H1 (cell line): ENCODE measurements at places on chromosomes 12 and 14.

DNA sequence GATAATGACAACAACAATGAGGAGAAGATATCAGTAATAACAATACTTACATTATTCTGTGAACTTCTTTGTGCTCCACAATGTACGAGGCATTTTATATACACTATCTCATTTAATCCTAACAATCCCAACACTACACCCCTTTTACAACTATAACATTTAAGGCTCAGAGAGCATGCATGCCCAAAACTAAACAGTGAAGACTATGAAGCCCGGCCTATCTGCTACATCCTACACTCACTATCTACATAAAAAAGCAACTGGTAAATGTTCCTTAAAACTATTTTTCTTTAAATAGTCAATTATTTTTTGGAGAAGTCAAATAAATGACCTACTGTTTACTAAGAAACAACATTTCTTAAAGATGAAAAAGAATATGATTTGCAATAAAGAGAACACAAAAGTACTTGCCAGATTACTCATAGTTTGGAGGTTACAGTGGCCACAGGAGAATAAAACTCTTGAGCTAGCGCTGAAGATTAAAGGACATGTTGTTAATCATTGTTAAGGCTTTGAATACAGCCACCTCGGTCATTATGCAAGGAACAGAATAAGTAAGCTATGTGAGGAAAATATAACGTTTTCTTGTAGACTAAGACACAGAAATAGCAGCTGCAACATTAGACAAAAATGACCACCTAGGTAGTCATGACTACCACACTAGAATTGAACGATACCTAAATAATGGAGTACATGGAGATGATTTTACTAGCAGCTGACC is 56.7 kb downstream of the EPS8 start:
- H3K4me1 ChIP-seq, result no peaks in the 10 kb centered on the region
- DNase-seq, result no peak
- H3K4me3 ChIP-seq, result no peak overlapping the region
- H3K36me3 ChIP-seq, result no peaks in the 10 kb centered on the region
- no peak overlapping the region for H3K27ac ChIP-seq

DNA sequence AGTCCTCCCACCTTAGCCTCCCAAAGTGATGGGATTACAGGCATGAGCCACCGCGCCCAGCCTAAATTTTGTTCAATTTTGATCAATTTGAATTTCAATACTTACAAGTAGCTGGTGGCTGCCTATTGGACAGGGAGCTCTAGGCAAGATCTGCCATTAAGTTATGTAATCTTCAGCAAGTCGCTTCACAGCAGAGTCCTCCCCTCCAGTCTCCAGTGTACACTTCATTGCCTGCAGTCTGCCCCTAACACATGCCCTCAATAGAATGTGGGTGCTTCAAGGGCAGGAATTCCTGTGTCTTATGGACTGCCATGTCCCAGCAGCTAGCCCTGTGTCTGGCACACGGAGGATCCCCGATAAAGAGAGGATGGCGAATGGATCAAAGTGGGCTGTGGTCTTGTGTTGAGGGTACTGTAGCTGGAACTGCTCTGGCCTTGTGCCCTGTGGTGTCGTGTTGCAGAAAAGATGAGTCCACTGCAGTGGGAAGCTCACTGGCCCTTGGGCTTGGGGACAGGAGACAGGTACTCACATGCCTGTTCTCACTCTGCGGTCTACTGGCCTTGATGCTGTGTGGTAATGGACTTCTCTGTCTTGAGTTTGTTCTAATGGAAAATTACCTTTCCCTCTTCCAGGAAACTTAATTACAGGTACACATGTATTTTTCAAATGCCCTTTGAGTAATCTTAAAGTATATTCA is 67.6 kb downstream of the TECPR2 start:
- no peaks in the 10 kb centered on the region for H3K4me1 ChIP-seq
- H3K36me3 ChIP-seq, result no peaks in the 10 kb centered on the region
- H3K4me3 ChIP-seq, result no peak overlapping the region
- no peaks in the 10 kb centered on the region for H3K27me3 ChIP-seq
- H3K27ac ChIP-seq, result no peak overlapping the region
- DNase-seq, result no peak

DNA sequence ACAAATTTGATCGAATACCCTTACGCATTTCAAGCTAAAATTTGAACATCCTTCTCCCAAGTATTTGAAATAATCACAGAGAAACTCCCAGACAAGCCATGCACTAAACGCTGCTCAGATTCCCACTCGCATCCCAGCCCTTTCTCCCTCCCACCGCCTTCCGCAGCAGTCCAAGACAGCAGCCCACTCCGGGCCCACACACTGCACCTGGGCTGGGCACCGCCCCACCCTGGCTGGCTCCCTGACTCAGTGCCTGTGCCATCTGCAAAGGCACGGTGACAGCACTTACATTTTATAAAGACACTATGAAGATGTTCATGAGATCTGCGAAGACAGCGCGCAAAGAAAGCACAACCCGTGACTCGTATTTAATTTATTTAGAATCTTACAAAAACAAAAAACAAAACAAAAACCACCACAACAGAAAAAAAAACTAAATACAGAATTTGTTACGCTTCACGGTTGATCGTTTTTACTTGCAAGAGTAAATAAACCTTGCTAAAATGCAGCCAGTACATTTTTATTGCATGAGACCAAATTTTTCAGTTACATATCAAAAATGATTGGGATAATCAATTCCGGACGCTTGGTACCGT is 17.2 kb upstream of the CDK2AP1 start:
- peaks cover 27% of the 10 kb centered on the region for H3K36me3 ChIP-seq
- H3K27ac ChIP-seq, result no peak overlapping the region
- no peak overlapping the region for H3K4me3 ChIP-seq
- no peaks in the 10 kb centered on the region for H3K27me3 ChIP-seq
- DNase-seq, result no peak

DNA sequence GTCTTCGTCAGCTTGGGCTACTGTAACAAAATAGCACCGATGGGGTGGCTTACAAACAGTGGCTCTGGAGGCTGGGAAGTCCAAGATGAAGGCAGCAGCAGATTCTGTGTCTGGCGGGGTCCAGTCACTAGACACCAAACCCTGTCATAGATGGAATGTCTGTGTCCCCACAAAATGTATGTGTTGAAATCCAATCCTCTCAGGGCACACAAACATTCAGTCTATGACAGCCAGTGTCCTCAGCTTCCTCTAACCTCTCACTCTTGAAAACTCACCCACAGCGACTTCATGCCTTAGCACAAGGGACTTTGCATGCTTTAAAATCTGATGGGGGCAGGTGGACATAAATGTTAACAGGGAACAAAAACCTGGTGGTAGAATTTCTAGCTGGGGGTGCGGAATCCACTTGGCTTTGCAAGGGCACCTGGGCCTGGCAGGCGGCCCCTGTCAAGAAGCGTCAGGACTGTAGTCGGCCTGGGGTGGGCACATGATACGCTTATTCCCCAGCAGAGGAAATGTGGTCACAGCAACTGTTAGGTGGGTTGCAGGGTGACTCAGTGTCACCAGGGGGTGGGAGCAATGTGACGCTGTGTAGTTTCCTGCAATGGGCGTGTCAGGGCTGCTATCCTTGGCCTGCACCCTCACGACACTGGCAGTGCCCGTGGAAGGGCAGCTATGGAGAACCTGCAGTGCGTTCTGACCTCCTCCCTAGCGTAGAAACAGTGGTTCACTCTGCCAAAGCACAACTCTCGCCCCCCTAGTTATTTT is 17.7 kb downstream of the RIN3 start:
- DNase-seq, result no peak
- H3K36me3 ChIP-seq, result no peaks in the 10 kb centered on the region
- H3K4me1 ChIP-seq, result no peaks in the 10 kb centered on the region

GRCh38 chr12:3005736-3006135 is 46.5 kb downstream of the TEAD4 start:
- no peaks in the 10 kb centered on the region; the same call in 1 of the 2 replicates for H3K36me3 ChIP-seq
- H3K4me1 ChIP-seq, result peaks cover 6% of the 10 kb centered on the region; the same call in 1 of the 2 replicates
- H3K4me3 ChIP-seq, result no peak overlapping the region
- no peak for DNase-seq

DNA sequence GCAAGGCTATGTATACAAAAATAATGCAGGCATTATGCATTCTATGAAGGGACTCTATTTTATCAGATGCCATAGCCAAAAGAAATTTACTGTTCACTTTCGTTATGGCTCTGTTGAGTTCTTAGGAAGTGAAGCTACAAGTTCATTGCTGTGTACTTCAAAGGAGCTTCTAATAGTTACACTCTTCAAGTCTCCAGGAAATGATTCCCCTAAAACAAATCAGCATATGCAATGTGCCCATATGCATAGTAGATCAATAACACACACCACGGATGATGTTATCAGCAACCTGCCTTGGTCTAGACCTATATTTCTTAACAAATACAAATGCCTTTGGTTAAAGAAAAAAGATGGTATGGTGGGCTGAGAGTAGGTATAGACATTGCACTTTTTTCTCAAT is 83.4 kb downstream of the AKAP6 start:
- no peaks in the 10 kb centered on the region for H3K36me3 ChIP-seq
- no peaks in the 10 kb centered on the region for H3K27me3 ChIP-seq
- H3K27ac ChIP-seq, result no peak overlapping the region
- DNase-seq, result no peak
- H3K4me1 ChIP-seq, result no peaks in the 10 kb centered on the region

DNA sequence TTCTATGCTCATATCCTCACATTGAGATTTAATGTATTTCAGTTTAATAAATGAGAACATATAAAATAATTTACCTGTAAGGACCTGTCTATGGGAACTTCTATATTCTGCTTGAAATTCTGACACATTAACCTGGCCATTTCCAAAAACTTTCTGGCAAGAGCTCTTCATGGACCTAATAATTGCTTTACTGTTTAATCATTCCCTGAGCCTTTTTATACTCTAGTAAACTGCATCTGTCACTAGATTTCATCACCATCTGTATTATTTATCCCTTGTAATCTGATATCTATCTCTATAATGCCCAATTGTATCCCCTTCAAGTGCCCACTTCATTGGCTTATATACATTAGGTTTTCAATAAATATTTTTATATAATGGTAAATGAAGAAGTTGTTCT is 327.7 kb downstream of the RAD51B start:
- H3K27me3 ChIP-seq, result no peaks in the 10 kb centered on the region
- no peaks in the 10 kb centered on the region for H3K36me3 ChIP-seq
- H3K27ac ChIP-seq, result no peak overlapping the region

GRCh38 chr12:66241061-66242043 is 52.3 kb downstream of the IRAK3 start:
- no peak overlapping the region for H3K27ac ChIP-seq
- DNase-seq, result no peak
- no peak overlapping the region for H3K4me3 ChIP-seq
- no peaks in the 10 kb centered on the region for H3K36me3 ChIP-seq
- H3K4me1 ChIP-seq, result peaks cover 11% of the 10 kb centered on the region
- H3K27me3 ChIP-seq, result no peaks in the 10 kb centered on the region

GRCh38 chr14:99524804-99525698 is 43.8 kb downstream of the CCNK start:
- no peak for DNase-seq
- no peaks in the 10 kb centered on the region for H3K36me3 ChIP-seq
- no peaks in the 10 kb centered on the region for H3K27me3 ChIP-seq
- no peak overlapping the region for H3K27ac ChIP-seq

GRCh38 chr12:116153983-116154382 is 123.5 kb downstream of the MED13L start:
- H3K4me1 ChIP-seq, result peaks cover 7% of the 10 kb centered on the region
- DNase-seq, result no peak
- H3K27ac ChIP-seq, result peak overlapping the region; percentile 18; the same call in 1 of the 2 replicates
- no peaks in the 10 kb centered on the region for H3K27me3 ChIP-seq
- H3K4me3 ChIP-seq, result no peak overlapping the region; the same call in 1 of the 2 replicates

DNA sequence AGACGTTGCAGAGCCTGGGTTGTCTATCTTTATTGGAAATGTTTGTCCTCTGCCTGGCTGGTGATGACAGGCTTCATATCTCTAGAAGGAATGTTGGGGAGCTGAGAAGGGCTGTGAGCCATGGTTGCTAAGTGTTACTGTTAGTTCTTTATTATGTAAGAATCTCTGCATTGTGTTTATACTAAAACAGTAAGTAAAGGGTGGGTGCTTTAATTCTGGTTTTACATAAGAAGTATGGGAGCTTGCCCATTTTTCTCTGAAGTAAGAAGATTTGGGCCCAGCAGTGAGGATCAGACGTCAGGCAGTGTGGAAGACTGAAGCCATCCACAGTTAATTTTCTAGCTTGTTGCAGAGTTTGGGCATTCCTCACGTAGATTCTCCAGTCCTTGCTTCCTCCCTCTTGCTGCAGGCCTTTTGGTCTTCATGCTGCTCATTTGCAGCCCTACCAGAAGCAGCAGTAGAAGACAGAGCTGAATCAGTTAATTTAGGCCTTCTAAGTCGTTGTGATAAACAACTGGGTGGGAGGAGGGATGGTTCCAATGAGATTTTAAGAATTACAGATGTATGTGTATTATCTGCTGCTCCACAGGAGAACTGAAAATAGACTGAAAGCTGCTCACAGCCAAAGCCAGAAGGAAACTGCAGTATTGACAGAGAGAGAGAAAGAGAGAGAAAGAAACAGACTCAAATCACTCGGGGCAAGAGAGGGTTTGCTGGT is 21.4 kb downstream of the WNT5B start:
- no peaks in the 10 kb centered on the region for H3K36me3 ChIP-seq
- H3K4me3 ChIP-seq, result no peak overlapping the region
- no peaks in the 10 kb centered on the region for H3K27me3 ChIP-seq
- no peak overlapping the region for H3K27ac ChIP-seq
- H3K4me1 ChIP-seq, result peaks cover 3% of the 10 kb centered on the region

GRCh38 chr14:100893760-100894159 is 9.8 kb downstream of the RTL1 start:
- H3K36me3 ChIP-seq, result no peaks in the 10 kb centered on the region
- DNase-seq, result no peak
- no peak overlapping the region for H3K27ac ChIP-seq
- H3K27me3 ChIP-seq, result no peaks in the 10 kb centered on the region

DNA sequence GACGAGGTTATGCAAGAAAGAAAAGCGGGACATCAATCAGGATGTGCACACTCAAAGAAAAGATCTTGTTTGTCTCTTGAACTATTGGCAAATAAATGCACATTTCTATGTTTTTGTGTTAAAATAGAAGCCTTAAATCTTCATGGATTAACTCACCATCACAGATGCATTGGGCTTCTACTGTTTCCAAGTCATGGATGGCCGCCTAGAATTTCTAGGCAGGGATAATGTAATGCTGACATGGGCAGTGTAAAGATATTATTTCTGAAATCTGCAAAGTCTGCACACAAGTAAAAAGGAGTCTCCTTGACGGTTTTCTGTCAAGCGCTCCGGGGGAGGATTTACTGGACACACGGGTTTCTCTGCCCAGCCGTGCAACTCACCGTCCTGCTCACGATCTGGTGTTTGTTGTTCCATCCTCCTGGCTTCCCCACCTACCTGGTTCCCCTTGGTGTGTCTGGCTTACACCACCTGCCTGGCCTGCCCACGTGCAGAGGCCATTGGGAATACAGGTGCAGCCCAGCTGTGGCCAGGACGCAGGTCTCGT is 103.3 kb upstream of the FZD10 start:
- DNase-seq, result no peak
- H3K36me3 ChIP-seq, result no peaks in the 10 kb centered on the region
- no peak overlapping the region for H3K27ac ChIP-seq
- no peaks in the 10 kb centered on the region for H3K4me1 ChIP-seq
- no peak overlapping the region for H3K4me3 ChIP-seq
